ENCODE measurements at places on chromosomes 4 and X.

DNA sequence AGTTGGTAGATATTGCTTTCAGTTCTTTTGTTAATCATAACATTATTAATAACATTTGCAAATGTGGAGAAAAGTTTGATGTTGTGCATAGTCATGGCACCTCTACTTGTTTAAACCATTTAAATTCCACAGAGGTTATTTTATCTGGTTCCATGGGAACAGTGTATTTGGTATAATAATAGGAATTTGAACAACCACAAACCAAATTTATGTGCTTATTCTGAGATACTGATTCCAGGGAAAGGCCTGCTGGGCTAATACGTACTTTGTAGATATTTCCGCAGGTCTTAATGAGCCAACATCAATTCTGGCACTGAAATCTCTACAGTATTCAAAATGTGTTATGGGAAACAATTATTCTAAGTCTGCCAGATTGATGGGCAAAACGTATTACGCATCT is 319.0 kb downstream of the DKK2 start:
- no peak for DNase-seq

GRCh38 chr4:163350672-163351071 is 7.0 kb downstream of the NPY5R start:
- DNase-seq: no peak

GRCh38 chrX:13087322-13088155 is 43.1 kb upstream of the FAM9C start:
- DNase-seq: no peak

DNA sequence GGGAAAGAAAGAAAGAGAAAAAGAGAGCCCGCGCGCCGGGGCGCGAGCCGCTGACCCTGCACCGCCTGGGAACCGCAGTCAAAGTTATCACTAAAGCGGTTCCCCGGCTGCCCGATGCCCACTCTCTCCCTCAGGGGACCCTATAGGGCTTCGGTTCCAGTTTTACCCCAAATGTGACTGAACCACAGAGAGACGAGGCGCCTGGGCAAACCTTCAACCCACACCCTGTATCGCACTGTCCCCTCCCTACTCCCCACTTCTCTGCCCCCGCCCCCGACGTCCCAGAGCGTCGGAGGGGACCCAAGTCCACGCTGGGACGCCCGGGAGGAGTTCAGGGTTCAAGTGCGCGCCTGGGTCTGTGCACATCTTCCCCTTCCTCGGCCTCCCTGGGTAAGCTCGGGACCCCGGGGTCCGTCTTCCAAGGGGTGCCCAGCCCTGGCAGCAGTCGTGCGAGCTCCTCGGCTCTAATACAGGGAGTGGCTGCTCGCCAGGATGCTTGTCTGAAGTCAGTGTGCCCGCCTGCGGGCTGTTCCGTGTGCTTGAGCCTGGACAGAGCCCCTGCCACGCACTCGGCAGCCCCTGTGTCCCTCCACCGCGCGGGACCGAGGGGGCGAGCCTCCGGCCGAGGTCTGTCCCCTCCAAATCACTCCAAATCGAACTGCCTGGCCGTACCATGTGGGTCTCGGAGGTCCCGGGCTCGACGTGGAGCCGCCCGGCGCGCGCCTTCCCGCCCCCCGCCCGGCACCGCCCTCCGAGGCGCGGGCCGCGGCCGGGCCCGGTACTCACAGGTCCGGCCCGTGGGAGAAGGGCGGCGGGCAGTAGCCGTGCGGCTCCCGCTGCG is 960 bp downstream of the TRPC3 start:
- DNase-seq: no peak

GRCh38 chr4:152513078-152513477 is 22.8 kb downstream of the FBXW7 start:
- no peak for DNase-seq

GRCh38 chrX:13131396-13132137 is 87.1 kb upstream of the FAM9C start:
- DNase-seq: no peak

GRCh38 chr4:4667622-4668081 is 125.8 kb upstream of the STX18 start:
- no peak for DNase-seq

DNA sequence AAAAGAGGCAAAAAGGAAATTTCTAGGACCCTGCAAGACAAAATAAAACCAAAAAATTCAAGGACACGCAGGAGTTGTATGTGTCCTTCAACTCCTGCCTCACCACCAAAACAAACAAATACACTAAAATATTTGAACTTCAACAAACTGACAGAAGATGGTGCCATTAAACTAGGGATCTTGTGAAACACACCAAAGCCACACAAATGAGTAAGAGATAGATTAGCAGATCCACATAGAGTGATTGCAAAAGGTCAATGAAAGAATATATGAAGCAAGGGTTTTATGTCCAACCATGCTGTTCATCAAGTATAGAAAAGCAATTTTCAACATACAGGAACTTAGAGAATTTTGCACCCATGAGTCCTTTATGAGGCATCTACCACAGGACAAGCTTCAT is 40.1 kb upstream of the SCML1 start:
- DNase-seq: no peak

DNA sequence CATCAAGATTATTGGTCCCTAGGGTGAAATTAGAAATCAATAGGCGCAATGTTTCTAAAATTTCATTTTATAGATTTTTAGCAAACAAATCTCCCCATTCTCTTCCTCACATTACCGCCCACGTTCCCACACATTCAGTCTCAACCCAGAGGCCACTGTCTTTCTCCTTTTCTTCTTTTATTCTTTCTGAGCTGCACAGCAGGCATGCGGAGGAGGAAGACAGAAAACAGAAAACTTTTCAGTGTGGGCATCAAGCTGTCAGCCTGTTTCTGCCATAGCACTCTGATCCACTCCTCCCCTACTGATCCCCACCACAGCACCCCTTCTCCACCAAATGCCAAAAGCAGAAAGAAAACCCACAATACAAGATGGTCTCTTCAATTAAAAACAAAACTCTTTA is 94.8 kb upstream of the ADAMTS3 start:
- no peak for DNase-seq

- no peak for DNase-seq
These were observed 28.7 kb downstream of the AP1S2 start for GRCh38 chrX:15825936-15826335.

DNA sequence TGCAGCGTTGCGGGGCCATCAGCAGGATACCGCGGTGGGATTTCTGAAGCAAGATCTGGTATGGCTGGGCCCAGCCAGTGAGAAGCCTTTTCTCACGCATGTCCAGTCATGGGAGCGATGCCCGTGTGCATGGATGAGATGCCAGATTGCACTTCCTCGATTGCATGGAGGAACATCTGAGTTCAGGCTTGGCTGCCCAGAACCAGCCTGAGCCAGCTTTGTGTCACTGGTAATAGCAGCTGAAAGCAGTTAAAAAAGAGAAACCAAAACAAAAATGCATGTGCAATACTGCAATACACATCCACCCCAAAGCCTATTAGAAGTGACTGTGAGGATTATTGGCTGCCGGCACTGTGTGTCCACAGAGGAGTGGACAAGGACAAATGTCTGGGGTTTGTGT is 59.3 kb downstream of the PSAPL1 start:
- DNase-seq: no peak

DNA sequence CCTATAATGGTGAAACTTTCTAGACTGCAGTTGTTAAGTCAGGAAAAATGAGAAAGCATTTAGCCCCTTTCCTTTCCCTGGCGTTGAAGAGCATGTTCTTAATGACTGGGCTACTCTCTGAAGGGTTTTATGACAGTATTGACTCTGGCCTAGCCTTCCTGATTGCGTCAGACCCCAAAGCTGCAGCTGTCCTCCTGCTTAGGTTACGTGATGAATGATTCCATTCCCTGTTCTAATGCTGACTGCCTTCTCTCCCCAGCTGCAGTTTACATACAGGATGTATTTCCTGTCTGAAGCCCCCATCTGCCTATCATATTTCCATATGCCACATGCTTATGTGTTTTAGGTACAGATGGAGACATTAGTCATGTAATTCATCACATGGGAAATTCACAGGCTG is 105.8 kb upstream of the EGFL6 start:
- DNase-seq: no peak

- DNase-seq: no peak
These were observed 102.7 kb downstream of the SLC4A4 start for GRCh38 chr4:71441186-71442169.

- DNase-seq: peak; percentile 76
These were observed 3.6 kb downstream of the MAGIX start for GRCh38 chrX:49165901-49166881.

DNA sequence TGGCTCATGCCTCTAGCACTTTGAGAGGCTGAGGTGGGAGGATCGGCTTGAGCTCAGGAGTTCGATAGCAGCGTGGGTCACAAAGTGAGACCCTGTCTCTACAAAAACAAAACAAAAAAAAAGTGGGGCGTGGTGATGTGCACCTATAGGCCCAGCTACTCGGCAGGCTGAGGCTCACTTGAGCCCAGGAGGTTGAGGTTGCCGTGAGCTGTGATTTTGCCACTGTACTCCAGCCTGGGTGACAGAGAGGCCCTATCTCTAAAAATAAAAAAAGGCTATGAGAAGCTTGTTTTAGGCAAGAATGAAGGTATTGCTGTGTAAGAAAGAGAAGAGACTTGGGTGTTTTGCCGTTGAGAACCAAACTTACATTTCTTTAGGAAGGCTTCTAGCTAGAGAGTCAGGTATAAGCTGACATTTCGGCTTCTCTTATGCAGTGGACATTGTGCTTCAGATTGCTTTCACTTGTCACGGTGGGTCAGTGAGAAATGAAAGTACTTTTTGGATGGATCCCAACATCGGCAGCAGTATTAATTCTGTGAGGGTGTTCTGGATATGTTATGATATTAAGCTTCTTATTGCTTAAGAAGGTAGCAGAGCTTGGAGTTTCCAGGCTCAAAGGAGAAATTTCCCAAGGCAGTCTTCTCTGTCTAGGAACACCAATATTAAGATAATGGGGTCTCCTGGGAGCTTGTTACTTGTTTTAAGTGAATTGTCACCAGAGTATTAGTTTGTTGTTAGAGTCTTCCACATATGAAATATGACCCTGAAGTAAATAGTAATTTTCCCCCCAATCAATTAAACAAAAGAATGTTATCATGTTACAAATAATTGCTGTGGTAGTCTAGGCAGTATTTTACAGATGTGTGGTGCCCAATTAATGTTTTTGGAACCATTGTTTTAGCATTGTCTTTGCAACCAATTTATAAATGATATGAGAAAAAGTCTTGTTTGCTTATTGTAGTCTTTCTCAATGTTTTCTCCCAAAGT is 17.6 kb downstream of the TMEM131L start:
- no peak for DNase-seq

- no peak for DNase-seq
These were observed 5.9 kb downstream of the RTL3 start for GRCh38 chrX:78653118-78653822.

Measured in hematopoietic multipotent progenitor cell treated with erythropoietin and hydrocortisone succinate and interleukin-3 and kit ligand, for 15 days (in vitro differentiated cells).